ENCODE measurements at places on chromosomes 5 and 9.

DNA sequence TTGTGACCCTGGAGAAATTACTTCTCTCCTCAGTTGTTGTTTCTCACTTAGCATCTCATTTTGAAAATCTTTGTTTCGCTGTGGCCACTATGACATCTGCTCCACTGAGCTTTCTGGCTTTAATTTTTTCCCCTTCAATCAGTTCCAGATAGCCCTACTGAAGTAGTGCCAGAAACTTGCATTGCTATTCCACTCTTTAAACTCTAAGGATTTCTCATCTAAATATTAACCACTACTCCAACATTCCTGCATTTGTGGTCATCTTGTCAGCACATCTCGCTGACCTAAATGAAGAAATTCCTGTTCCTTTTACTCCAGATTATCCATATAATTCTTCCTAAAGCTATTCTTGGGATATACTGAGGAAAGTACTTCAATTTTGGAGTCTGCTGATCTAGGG, 15.3 kb upstream of the NOL6 start:
- no peak for DNase-seq

- no peak for DNase-seq
These were observed 288.7 kb downstream of the ZSWIM6 start for GRCh38 chr5:61620699-61621182.

DNA sequence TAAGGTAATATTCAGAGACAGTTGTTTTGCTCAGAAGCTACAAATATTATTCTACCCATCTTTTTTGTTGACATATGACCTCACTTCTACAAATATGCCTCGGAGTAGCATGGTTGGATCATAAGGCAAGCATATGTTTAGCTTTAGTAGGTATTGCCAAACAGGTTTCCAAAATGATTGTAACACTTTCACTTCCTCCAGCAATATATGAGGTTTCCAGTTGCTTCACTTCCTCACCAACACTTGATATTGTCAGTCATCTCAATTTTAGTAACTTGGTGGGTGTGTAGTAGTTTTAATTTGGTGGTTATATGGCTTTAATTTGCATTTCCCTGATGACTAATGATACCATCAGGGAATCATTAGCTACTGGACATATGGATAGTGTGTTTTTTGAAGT, 46.7 kb downstream of the TNFSF8 start:
- no peak for DNase-seq

- DNase-seq = no peak
These were observed 7.6 kb upstream of the ZNF474 start for GRCh38 chr5:122121479-122122465.

DNA sequence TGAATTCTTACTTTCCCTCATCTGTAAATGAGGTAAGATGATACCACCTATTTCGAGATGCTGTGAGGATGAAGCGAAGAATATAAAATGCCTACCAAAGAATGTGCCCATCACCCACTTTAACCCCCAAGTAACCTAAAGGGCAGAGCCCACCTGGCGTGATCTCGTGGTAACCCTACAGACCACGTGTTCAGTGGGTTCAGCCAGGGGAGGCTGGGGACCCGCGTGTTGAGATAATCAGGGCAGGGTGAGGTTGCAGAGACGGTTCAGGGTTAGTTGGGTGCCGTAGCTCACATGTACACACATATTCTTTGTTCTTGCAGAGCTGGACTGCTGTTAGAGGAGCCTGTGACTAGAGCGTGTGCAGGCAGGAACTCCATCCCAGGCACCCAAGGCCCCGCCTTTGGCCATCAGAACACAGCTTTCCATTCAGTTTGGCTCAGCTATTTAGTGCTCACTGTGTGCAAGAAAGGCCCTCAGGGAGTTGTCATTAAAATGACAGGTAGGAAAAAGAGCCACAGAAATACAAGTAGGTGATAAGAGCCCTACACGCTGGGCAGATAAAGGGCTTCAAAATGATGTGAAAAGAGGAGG, 56.5 kb upstream of the HAND1 start:
- no peak for DNase-seq

DNA sequence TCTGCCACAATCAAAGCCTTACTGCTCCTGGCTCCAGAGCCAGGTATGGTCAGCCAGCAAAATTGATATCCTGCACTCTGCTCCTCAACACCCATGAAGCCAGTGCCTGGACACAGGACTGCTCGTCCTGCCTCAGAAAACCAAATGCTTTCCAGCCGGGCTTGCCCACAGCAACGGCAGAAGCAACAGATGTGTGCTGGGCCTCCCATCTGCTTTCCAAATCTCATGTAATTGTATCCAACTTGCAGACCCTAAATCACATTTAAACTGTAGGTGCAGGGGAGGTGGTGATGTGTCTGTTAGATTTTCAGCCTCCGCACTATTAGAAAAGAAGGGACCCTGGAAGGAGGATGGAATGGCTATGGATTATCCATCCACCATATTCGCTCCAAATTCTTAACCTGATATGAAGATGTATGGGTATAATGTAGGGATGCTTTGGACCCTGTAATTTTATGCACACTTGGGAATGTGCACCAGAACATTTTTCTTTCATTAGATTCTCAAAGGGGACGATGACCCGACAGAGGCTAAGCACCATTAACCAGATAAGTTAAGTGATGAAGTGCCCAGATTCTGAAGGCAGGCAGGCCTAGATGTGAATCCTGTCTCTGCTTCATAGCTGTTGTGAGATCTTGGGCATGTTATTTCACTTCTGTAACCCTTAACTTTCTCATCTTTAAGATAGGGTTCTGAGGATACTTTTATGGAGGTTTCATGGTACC, 58.2 kb downstream of the EXOSC2 start:
- DNase-seq = no peak

DNA sequence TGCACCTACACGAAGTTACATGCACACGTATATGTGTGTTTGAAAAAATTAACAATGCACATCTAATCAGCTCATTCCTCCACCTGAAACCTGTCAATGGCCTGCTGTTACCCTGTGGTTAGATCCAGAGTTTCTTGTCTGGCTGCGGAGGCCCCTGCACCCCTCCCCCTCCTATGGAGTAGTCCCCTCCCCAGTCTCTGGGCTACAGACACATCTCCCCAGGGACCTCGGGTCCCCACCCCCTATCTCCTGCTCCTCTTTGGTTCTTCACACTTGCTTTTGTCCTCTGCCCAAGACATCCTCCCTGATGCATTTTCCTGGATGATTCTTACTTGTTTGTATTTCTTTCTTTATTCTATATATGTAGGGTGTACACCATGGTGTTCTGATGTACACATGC, 27.2 kb downstream of the FAM240B start:
- no peak for DNase-seq

- DNase-seq = no peak
These were observed 9.4 kb upstream of the CARD19 start for GRCh38 chr9:93086447-93087224.

DNA sequence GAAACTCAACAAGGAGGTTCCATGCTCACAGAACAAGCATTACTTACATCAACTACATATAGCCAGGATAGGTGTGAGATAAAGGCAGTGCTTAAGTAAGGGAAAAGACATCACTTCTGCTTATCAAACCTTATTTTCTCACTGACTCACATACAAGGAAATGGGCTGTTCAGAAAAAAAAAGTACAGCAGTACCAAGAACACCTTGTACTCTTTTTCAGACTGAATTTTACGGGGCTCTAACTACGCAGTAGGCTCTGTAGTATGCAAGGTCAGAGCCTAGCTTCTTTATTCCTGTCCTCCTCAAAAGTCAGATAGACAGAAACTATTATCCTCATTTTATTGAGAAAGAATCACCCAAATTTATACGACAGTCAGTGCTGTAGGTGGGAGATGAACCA, 5.8 kb downstream of the PSMB7 start:
- DNase-seq = no peak

DNA sequence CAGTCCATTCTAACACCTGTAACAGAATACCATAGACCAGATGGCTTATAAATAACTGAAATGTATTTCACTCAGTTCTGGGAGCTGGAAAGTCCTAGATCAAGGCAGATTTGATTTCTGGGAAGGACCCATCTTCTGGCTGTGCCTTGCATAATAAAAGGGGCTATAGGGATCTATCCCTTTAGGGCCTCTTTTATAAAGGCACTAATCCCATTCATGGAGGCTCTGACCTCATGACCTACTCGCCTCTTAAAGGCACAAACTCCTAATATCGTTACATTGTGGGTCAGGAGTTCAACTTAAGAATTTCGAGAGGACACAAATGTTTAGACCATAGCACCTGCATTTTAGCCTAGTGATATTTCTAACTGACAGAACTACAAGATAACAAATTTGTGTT, 619.0 kb downstream of the CDH18 start:
- DNase-seq = no peak

DNA sequence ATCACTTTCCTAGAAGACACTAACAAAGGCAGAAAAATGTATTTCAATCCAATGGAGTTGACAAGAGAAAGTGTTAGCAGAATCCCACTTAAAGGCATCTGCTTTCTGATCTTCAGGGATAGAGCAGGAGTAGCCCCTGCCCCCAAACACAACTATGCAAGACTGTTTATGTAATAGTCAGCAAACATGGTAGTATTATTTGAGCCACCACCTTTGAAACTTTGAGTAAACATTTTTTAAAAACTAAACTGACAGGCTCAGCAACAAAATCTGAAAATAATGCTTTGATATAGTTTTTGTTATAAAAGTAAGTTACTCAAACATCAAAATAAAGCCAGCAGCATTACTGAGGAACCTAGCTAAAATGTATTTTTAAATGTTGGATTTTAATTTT, 4.8 kb downstream of the ELL2 start:
- DNase-seq = no peak

- no peak for DNase-seq
These were observed 211.5 kb downstream of the SEC61B start for GRCh38 chr9:99433555-99433954.

DNA sequence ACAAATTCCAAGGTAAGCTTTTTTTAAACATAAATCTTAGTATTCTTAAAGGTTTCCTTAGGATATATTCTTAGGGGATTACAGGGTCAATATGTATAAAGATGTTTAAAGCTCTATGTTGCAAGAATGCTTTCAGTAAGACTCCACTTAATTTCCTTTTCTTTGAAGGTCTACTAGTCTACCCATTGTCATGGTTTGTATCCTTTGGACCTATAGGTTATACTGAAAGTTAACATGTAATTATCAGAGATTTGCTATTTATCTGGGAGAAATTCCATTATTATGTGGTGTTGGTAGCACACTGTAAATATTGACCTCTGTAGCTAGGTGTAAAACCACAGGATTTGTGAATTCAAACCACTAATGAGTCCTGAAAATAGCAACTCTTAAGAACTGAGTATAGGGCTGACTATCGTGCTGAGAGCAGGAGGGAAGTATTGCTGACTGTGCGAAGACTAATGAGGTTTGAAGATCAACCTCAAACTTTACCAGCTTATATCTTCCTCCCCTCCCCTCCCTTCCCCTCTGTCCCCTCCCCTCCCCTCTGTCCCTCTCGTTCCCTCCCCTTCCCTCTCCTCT, 85.6 kb downstream of the GADD45G start:
- no peak for DNase-seq

- DNase-seq = no peak
These were observed 33.9 kb downstream of the GNAQ start for GRCh38 chr9:77997611-77998284.

- no peak for DNase-seq
These were observed 57.8 kb downstream of the NRG2 start for GRCh38 chr5:139985290-139985689.

- DNase-seq = no peak
These were observed 62.0 kb downstream of the CAVIN4 start for GRCh38 chr9:100639854-100640253.

DNA sequence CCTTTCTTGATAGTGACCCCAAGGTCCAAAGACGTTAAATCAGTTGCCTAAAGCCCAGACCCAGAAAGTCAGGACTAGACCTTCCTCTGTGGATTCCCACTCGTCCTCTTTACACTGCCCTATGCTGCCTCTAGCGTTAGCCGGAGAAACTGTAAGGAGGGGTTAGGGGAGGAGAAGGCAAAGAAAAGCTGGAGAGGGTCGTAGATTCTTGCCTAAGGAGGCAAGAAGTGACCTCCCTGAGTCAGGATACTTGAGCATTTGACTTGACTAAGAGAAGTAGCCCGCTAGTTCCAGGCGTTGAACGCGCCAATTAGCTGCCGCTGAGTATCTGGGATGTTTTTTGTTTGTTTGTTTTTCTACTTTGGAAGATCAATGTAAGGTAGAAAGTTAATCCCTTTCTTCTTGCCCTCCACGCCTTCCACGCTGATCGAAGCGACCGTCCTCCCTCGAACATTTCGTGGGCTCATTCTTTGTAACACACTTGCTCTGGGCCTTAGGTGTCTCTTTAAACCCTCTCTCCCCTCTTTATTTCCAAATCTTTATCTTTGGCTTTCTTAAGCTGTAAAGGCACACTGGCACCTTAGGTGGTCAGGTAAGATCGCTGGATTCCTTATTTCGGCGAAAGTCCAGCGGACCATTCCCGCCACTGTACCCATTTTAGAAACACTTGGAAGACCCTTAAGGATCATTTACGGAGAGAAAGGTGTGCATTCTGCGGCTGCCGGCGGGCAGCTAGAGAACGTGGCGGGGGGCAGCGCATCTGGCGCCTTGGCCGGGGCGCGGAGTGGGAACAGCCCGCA, 5.1 kb upstream of the RGMB start:
- DNase-seq = peak; percentile 44

GRCh38 chr5:415928-416635, 26.9 kb upstream of the EXOC3 start:
- DNase-seq = no peak

DNA sequence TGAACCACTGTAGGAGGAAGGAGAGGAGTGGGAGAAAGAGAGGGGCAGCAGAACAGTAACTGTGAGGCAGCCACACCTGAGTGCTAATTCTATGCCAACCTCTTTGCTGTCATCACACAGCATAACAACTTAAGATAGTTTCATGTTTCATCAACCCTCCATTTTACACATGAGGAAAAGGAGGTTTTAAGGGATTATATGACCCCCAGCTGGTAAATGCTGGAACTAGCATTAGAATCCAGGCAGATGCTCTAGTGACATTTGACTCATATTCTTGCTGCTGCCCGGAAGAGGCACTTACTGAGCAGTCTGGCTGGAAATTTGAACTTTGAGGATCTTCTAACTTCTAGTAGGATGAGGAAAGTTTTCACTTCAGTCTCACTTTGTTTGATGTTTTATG, 24.1 kb upstream of the VLDLR start:
- DNase-seq = no peak

DNA sequence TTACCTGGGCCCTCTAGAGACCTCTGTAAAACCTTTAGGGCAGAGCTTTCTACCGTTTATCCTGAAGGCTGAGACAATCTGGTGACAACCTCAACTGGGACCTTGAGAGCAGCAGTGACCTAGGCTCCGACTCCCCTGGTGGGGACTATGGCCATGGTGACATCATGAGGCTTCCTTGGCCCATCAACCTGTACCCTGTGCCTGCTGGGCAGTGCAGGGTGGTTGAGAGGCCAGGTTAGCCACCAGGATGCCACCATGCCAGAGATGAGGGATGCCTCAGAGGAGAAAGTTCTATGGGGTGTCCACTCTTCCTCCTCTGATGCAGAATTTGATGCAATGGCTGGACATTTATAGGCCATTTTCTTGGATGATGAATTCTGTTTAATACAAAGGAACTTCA, 194.8 kb downstream of the PDZD2 start:
- no peak for DNase-seq

DNA sequence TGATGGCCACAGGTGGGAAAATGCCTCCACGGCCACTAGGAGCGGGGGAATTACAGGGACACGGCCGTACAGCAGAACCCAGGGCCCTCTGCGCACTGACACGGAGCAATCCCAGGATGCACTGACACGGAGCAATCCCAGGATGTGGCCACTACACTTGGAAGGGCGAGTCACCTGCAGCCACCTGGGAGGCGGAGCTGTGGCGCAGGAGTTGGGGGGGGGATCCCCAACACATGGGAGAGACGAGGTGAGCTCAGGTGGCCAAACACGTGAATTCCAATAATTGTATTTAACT, 6.8 kb downstream of the CLPTM1L start:
- DNase-seq = no peak

GRCh38 chr5:142971303-142972013, 201.3 kb downstream of the ARHGAP26 start:
- no peak for DNase-seq
